Neural progenitor cell (in vitro differentiated cells): ENCODE measurements at places on chromosomes 7 and 10. TPM values are rescaled to one million over a fixed set of nuclear protein-coding genes. Genes with fewer than 3 reads are reported as not detected.

Gene AMZ1
- 0.09 TPM in 1 of 2 replicates, not detected in the other for total RNA-seq

Gene SEMA4G
- 2.3 and 5.4 TPM in 2 replicates for total RNA-seq

Gene GPC2
- 17.0 and 61.0 TPM in 2 replicates for total RNA-seq

Gene C10orf143
- total RNA-seq = 1.1 and 1.6 TPM in 2 replicates

Gene SLC25A40
- 21.9 and 57.3 TPM in 2 replicates for total RNA-seq

Gene SLC18A2
- total RNA-seq = 0.88 and 1.6 TPM in 2 replicates

Gene AQP1
- total RNA-seq = 0.87 TPM in 1 of 2 replicates, not detected in the other

Gene PRLHR
- total RNA-seq = not detected in 2 replicates

Gene PPP1R9A
- 40.7 and 45.4 TPM in 2 replicates for total RNA-seq

Gene DPYSL4
- 17.7 and 28.1 TPM in 2 replicates for total RNA-seq

Gene CHST3
- 9.1 and 11.9 TPM in 2 replicates for total RNA-seq

- no peak for DNase-seq
Measured at GRCh38 chr10:3881622-3882021, 96.6 kb upstream of the KLF6 start.

- peak; percentile 93 for DNase-seq
Measured at GRCh38 chr10:102229810-102230263, 3.7 kb downstream of the ELOVL3 start.

GRCh38 chr10:84329196-84329611 is 815 bp downstream of the CCSER2 start:
- peak; percentile 45 for DNase-seq

- no peak for DNase-seq
Measured at GRCh38 chr10:131870831-131871672, 29.8 kb upstream of the PPP2R2D start.

DNA sequence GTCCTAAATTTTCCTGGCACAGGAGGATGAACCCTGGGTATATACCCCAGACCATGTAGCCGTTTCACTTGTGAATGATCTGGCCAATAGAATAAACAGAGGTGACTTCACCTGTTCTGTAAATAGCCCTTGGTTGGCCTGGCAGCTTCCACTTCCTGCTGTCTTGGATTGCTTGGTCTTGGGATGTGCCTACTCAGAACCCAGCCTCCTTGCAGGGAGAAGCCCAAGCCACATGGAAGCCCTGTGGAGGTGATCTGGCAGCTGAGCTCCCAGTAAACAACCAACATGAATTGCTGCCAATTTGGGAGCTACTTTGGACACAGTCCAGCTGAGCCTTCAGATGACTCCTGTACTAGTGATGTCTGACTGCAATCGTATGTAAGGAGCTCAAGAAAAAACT is 4.8 kb upstream of the RAPGEF5 start:
- no peak for DNase-seq

GRCh38 chr10:124278356-124278755 is 140.4 kb downstream of the OAT start:
- DNase-seq = no peak

DNA sequence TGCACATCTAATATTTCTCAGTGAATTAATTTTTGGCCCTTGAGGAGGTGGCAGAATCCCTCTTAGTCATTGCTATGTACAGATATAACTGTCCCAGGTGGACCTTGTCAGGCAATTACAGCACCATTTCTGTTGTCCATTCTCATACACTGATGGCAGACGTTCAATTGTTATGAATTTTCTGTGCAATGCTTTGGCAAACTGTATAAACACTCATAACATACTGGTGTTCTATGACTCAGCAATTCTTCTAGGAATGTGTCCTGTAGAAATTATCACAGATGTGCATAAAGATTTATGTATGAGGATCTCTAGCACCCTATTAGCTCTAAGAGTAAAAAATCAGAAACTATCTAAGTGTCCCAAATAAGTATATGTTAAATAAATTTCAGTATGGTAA is 80.8 kb downstream of the DNAJB9 start:
- no peak for DNase-seq

DNA sequence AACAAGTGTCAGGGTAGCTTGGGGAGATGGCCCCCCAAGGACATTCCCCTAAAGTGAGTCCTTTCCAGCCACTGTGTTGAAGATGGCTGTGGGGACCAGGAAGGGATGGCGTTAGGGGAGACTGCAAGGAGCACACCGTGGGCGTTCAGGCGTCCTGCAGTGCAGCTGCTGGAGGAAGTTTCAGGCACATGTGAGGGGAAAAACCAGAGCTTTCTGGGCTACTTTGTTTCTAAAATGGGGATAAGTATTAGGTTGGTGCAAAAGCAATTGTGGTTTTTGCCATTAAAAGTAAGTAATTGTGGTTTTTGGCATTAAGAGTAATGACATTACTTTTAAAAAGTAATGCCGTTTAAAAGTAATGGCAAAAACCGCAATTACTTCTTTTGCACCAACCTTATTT is 14.3 kb downstream of the PRF1 start:
- no peak for DNase-seq

- peak; percentile 45 for DNase-seq
Measured at GRCh38 chr7:6615723-6616555, 529 bp downstream of the ZNF853 start.

DNA sequence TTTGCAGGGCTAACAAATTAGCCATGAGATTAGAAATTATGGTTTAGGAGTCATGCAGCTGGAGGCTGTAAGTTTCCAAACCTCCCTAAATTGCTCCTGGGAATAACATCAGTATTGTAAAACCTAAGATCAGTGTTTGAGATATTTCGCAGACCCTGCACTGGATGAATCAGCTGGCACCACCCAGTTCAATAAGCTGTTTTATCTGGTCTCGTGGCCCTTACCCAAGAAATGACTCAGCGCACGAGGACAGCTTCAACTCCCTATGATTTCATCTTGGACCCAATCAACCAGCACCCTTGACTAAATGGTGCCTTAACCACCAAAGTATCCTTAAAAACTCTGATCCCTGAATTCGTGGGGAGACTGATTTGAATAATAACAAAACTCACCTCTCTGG is 482.0 kb upstream of the PCDH15 start:
- DNase-seq = no peak

- DNase-seq = no peak
Measured at GRCh38 chr10:14379556-14380280, 49.0 kb upstream of the FRMD4A start.

- no peak for DNase-seq
Measured at GRCh38 chr7:33601884-33602283, 303.5 kb upstream of the BMPER start.

GRCh38 chr10:111109501-111110242 is 32.8 kb downstream of the ADRA2A start:
- no peak for DNase-seq

GRCh38 chr10:498760-499435 is 190.6 kb downstream of the DIP2C start:
- no peak for DNase-seq

GRCh38 chr7:28738412-28738811 is 219.7 kb downstream of the TRIL start:
- no peak for DNase-seq

GRCh38 chr10:22704942-22705341 is 9.4 kb downstream of the PIP4K2A start:
- DNase-seq = no peak

GRCh38 chr7:2384354-2385243 is 18.8 kb upstream of the CHST12 start:
- DNase-seq = peak; percentile 35

GRCh38 chr10:6713716-6714115 is 133.6 kb upstream of the PRKCQ start:
- DNase-seq = peak; percentile 48

DNA sequence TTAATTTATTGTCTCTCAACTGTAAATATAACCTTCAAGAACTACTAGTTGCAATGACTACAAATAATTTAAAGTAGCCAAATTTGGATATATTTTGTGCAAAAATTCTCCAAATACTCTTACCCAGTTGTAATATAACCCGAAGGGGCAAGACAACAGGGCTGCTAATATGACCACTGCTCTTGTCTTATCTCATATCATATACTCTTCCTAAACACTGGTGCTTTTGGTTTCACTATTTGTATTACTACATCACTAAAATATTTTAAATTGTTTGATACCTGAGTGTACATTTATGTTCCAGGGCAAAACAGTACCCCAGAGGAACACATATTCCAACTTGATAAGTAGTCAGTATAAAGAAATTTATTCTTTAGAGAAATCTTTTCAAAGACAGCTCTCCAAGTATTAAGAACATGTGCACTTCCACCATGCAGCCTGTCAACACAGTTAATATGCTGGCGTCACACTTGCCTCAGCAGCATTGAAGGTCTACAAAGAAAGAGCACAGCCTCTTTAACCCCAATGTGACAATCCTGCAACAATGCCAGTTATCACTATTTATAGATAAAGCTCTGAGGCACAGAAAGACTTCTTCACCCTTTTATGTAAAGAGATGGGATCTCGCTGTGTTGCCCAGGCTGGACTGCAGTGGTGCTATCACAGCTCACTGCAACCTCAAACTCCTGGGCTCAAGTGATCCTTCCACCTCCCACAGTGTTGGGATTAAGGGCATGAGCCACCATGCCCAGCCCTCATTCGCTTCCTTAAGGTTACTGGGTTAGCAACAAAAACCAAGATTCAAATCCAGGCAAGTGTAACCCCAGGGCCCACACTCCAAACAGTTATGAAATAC is 37.8 kb downstream of the RHEB start:
- no peak for DNase-seq

DNA sequence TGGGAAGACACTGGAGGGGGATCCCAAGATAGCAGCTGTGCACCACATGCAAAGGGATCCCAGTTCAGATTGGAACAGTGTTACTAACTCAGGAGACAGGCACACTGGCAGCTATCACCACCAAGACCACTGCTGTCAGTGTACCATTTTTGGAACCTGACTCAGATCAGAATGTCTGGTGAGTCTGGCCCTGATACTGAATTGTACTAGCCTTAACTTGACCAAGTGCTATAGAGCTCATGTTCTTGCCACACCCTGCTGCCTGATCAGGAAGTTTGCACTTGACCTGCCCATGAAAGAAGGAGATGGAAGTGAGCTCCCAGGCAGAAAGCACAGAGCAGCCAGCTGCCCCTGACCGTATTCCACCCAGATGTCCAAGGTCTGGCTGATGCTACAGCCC is 4.8 kb upstream of the PRRT4 start:
- no peak for DNase-seq

- DNase-seq = peak; percentile 86
Measured at GRCh38 chr10:131354380-131354779, 42.9 kb upstream of the TCERG1L start.

DNA sequence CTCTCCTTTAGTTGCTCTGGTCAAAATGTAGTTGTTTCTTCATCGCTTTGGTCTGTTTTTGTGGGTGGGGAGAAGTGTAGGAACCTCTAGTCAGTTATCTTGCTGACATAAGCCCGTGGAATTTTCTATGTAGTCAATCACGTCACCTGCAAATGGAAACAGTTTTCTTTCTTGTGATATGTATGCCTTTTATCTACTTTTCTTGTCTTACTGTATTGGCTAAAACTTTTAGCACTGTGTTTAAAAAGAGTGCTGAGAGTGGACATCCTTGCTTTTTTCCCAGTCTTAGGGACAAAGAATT is 42.3 kb downstream of the AKR1E2 start:
- no peak for DNase-seq

DNA sequence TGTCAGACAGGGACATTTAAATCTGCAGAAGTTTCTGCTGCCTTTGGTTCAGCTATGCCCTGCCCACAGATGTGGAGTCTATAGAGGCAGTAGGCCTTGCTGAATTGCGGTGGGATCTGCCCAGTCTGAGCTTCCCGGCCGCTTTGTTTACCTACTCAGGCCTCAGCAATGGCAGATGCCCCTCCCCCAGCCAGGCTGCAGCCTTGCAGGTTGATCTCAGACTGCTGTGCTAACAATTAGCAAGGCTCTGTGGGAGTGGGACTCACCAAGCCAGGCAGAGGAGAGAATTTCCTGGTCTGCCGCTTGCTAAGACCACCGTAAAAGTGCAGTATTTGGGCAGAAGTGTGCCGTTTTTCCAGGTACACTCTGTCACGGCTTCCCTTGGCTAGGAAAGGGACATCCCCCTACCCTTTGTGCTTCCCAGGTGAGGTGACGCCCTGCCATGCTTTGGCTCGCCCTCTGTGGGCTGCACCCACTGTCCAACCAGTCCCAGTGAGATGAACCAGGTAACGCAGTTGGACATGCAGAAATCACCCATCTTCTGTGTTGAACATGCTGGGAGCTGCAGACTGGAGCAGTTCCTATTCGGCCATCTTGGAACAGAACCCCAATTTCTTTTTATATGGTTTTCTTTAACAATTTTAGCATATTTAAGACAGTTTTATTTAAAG is 28.4 kb upstream of the VWDE start:
- DNase-seq = peak; percentile 45

- DNase-seq = no peak
Measured at GRCh38 chr7:25845464-25845863, 306.5 kb upstream of the NFE2L3 start.

GRCh38 chr7:50531401-50531911 is 33.7 kb downstream of the DDC start:
- DNase-seq = peak; percentile 46

DNA sequence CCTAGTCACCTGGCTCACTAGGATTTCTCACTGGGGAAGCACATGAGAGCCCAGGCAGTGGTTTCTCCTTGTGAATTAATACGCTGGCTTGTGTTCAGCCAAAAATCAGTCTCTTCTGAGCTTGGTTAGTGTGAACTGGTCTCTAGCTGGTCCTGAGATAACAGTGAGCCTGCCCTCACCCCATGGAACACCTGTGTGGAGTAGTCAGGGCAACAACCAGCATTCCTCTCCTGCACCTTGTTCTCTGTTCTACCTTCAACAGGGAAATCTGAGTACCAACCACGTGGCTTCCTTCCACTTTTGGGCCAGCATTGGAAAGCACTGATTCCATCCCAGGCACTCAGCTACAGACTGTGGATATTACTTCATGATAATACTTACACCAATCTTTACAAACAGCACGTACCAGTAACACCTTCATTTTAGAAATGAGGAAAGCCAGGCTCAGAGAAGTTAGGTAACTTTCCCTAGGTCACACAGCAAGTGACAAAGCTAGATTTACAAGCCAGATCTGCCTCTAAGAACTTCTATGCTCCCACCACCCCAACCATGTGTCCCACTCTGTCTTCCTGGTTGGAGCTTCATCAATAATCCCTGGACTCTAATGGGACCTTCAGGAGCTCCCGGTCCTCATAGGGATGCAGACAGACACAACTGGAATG is 106.6 kb downstream of the GRID1 start:
- DNase-seq = no peak

DNA sequence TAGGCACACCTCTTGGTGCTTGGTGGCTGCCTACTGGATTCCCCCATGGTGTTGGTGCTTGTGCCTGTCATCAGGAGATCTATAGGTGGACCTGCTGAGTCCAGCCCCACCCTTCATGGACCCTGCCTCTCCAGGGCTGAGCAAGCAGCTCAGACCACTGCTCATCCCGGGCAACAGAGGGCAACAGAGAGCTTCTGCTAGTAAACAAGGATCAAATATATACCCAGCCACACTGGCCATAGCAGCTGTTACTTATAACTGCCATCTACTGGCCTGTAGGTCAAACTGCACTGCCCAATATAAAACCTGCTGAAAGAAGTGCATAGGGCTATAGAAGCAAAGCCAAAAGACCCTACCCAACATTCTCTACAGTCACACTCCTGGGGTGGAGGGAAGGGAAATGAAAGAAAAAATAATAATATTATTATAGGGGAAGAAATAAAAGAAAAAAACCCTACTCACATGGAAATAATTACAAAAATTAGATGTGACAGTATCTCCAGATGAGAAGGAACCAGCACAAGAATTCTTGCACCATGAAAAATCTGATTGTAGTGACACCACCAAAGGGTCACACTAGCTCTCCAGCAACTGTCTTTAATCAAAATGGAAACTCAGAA is 54.9 kb upstream of the ZNF800 start:
- peak; percentile 49 for DNase-seq

- DNase-seq = no peak
Measured at GRCh38 chr7:47288060-47288459, 293.9 kb downstream of the TNS3 start.

GRCh38 chr10:76657337-76658012 is 980.1 kb downstream of the KCNMA1 start:
- no peak for DNase-seq
